ENCODE measurements at places on chromosomes 5 and 9. TPM values are rescaled to one million over a fixed set of nuclear protein-coding genes. Genes with fewer than 3 reads are reported as not detected.

MSMP gene
- not detected for total RNA-seq

BTNL8 gene
- total RNA-seq = not detected

RAB24 gene
- total RNA-seq = 36.1 TPM

PCDHB12 gene
- under 0.01 TPM for total RNA-seq

CATSPER3 gene
- total RNA-seq = 0.12 TPM

GRIN3A gene
- total RNA-seq = not detected

NOXA1 gene
- total RNA-seq = 1.00 TPM

Data from uterine smooth muscle cell (primary cell).